ENCODE measurements at places on chromosomes 13 and 19.

DNA sequence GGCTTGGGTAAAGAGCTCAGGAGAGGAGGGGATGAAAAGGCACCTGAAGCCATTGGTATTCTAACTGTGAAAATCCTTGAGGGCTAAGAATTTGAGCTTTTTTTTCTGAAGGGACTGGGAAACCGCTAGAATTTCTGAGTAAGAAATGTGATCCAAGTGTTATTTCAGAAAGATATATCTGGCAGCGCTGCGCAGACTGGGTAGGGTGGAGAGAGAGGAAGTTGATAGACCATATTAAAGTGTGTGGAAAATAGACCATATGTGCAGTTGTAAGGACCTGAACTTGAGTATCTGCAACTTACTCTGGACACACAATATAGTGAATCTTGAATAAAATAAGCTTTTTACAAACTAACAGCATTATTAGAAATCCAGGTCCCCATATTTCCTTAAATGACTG lies 427.4 kb downstream of the NDFIP2 start:
- no peak for DNase-seq

DNA sequence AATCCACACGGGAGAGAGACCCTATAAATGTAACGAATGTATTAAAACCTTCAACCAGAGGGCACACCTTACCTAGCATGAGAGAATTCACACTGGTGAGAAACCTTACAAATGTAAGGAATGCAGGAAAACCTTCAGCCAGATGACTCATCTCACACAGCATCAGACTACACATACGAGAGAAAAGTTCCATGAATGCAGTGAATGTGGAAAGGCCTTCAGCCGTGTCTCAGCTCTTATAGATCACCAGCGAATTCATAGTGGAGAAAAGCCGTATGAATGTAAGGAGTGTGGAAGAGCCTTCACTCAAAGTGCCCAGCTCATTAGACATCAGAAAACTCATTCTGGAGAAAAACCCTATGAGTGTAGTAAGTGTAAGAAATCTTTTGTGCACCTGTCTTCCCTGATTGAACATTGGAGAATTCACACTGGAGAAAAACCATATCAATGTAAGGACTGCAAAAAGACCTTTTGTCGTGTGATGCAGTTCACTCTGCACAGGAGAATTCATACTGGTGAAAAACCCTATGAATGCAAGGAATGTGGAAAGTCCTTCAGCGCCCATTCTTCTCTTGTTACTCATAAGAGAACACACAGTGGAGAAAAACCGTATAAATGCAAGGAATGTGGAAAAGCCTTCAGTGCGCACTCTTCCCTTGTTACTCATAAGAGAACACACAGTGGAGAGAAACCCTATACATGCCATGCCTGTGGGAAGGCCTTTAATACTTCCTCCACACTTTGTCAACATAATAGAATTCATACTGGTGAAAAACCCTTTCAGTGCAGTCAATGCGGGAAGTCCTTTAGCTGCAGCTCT lies 16.0 kb downstream of the ZNF582 start:
- no peak for DNase-seq

GRCh38 chr19:56838909-56839651 lies 1.4 kb downstream of the PEG3 start:
- no peak for DNase-seq

DNA sequence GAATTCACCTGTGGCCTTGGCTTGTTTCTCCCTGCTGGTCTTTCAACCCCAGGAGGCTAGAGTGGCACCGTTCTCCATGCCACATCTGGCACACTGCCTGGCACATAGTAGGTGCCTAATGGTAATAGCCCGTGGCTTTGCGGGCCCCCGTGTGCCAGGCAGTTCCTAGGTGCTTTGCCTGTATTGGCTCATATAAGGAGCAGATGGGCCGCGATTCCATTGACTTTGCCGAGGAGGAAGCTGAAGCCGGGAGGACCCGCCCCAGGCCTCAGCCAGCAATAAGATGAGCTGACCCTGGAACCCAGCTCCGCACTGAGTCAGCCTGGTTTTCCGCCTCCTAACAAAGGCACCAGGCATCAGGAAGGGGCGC lies 807 bp downstream of the PGLYRP1 start:
- DNase-seq, result no peak

- no peak for DNase-seq
These were observed 160.4 kb downstream of the EFNB2 start for GRCh38 chr13:106375085-106375484.

DNA sequence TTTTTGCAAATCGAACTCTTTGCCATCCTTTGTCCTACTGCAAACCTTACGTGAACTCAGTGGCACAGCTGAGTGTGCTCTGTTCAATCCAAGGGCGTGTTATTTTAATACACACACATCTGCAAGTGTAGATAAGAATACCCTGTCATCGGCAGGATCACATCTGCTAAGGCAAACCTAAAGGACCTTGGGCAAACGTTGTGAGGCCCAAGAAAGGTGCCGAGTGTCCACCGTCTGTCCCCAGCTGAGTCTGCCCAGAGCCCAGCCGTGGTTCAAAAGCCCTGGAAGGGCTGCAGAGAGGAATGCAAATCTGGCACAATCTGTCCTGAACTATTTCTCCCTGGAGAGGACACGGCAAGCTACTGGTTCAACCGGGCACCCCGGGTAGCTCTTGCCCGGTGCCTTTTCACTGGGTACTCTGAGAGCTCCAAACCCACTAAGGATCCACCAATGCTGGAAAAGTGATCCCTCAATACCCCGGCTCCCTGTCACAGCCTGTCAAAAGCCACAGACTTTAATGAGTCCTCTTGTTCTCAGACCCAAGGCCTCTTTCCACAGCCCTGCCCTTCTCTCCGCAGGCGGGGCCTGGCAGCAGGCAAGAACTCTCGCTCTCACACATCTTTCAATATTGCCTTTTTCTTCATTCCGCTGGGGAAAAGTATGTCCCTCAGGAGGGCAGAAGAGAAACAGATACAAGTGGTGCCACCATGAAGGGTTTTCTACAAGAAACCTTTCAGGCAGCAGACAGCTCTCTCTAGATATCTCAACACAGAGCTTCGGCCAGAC lies 17.0 kb downstream of the SLC7A1 start:
- DNase-seq, result no peak

- DNase-seq, result no peak
These were observed 859.9 kb upstream of the SLC10A2 start for GRCh38 chr13:103926118-103926517.

GRCh38 chr13:39536274-39536673 lies 66.7 kb downstream of the LHFPL6 start:
- DNase-seq, result no peak

GRCh38 chr13:76889254-76889653 lies 3.0 kb upstream of the KCTD12 start:
- no peak for DNase-seq

DNA sequence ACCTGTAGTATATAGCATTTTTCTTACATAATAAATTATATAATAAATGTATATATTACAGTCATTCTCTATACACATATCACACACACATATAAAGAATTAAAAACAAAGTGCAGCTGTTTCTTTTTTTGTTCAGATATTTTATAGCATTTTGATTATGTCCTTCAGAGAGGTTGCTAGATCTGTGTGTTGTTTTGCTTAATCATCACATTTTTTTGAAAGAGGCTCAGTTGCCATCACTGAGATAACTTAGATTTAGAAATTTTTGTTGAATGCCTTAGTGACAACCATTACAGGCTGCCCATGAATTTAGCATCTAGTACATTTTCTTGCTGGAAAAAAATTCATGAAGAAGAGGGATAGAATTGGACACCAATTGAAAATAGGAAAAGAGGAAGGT lies 545.2 kb upstream of the PCDH9 start:
- DNase-seq, result no peak

DNA sequence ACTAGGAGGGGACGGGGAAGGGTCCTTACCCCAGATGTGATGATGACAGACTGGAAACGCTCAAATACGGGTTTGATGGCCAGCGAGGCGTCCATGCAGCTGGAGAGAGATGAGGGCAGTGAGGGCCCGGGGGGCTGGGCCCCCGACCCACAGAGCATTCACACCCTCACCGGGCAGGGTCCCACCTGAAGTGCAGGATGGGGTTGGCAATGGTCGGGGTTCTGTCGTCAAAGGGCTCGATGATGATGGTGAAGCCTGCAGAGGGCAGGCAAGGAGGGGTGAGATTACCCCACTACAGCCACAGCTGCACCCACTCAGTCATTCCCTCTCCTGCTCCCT lies 13.0 kb downstream of the ERCC2 start:
- no peak for DNase-seq

- no peak for DNase-seq
These were observed 1.7 kb downstream of the NR2F6 start for GRCh38 chr19:17243830-17244617.

- DNase-seq, result peak; percentile 60
These were observed 823 bp downstream of the TLE5 start for GRCh38 chr19:3061182-3062161.

DNA sequence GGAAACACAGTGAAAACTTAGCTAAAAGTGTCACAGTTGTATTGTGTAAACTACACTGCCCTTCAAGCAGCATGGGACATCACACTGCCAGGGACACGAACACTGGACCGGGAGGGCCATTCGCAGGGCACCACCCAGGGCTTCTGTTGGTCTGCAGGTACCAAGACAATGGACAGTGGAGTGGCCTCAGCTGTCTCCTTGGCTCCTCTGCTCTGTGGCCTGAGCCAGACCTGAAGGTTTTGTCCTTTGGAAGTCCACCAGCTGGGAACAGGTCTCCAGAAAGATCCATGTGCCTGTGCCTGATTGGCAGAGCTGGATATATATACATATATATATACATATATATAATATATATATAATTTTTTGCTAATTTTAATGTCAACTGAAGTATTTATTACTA lies 149.8 kb downstream of the ZNF536 start:
- no peak for DNase-seq

- no peak for DNase-seq
These were observed 5.1 kb upstream of the CALM3 start for GRCh38 chr19:46596008-46596407.

DNA sequence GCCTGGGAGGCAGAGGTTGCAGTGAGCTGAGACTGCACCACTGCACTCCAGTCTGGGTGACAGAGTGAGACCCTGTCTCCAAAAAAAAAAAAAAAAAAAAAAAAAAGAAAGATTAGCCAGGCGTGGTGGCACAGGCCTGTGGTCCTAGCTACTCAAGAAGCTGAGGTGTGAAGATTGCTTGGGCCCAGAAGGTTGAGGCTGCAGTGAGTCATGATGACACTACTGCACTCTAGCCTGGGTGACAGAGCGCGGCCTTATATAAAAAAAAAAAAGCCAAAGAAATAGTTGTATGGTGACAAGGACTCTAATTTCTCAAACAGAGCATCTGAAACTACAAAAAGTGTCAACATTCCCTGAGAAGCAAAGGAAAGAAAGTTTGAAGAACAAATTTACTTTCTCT lies 3.4 kb downstream of the PBX4 start:
- no peak for DNase-seq

- no peak for DNase-seq
These were observed 20.6 kb upstream of the UQCRFS1 start for GRCh38 chr19:29233591-29233990.

GRCh38 chr13:33649212-33649878 lies 168.6 kb upstream of the RFC3 start:
- DNase-seq, result no peak

GRCh38 chr19:5228490-5228889 lies 112.1 kb downstream of the PTPRS start:
- DNase-seq, result no peak

DNA sequence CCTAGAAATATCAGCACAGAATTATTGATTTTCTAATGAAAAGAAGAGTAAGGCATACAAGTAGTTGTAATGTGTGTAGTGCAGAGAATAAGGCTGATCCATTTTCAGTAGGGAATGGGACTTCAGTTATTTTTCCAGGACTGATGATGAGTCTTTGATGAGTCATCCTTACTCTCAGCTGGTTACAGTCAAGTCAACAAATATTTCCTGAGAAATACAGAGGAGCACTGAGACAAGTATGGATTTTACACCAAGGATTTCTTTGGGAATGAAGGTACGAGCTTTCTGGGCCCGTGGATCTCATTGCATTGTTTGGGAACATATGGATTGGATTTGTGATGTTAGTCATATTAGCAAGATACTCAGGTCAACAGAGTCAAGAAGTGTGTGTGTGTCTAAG lies 502.7 kb downstream of the FGF9 start:
- DNase-seq, result no peak

DNA sequence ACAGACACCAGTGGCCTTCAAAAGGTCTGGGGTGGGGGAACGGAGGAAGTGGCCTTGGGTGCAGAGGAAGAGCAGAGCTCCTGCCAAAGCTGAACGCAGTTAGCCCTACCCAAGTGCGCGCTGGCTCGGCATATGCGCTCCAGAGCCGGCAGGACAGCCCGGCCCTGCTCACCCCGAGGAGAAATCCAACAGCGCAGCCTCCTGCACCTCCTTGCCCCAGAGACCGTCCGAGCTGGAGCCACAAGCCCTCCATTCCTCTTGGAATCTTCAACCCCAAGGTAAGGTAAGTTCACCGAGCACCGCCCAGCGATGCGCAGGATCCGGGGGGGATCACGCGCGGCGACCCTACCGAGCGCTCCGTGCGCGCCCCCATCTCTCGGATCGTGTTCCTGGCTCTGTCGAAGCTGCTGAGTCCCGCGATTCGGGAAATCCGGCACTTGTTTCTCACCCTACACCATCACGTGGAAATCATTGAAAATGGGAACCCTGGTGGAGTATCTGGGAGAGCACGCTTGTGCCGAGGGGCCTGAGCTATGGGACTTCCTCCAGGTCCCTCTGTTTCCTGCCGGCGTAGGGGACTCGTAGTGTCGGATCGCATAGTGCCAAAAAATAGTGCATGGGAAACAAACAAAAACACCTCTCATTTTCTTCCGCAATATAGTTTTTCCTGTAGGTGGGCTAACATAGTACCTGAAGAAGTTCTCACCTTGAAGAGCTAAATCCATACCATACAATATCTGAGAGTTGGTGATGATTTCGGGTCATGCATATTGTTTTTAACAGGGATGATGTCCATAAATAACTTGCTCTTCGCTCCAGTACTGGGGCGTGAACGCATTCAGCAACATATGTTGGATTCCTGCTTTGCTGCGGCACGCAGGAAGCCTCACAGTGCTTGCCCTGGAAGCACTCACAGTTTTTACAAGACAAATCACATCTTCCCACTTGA lies 9.3 kb downstream of the PDX1 start:
- DNase-seq, result no peak

- no peak for DNase-seq
These were observed 11.6 kb downstream of the ZNF578 start for GRCh38 chr19:52464798-52465470.

DNA sequence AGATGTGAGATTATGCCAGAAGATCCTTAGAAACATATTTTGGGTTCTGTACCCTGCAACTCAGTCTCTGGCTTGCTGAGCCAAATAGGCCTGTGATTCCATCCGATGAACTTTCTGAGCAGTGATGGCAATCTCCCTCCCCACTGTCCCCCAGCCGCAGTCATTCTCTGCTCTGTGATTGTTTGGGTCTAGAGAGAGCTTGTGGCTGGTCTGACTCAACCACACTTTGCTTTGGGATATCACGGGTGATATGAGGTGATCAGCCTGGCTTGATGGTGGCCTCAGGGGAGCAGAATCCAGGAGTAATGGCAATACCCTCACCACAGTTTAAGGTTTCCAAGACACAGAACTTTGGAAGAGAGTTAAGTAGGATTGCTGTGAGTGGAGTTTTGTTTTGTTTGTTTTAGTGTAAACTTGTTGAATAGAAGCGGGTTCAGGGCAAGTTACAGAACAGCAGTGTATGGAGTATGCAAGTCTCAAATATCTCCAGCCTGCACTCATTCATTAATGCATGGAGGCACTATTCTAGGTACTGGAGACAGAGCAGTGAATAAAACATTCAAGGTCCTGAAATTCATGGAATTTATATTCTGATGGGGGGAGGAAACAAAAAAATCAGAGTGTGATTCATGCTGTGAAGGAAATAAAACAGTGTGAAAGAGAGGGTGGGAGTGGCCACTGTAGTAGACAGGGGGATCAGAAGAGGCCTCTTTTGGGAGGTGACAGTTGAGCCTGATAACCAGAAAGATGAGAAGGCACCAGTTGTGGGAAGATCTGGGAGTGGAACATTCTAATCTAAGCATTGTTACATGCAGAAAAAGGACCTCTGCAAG lies 5.3 kb downstream of the SAMD4B start:
- no peak for DNase-seq

Measured in T follicular helper cell (primary cell).